ENCODE measurements at places on chromosomes 5 and 9.
A peak's percentile ranks its signal among the peaks of the same experiment; 100 is the strongest.

- peak; percentile 60 for DNase-seq
Measured at GRCh38 chr5:310516-310915, 11.0 kb upstream of the AHRR start.

DNA sequence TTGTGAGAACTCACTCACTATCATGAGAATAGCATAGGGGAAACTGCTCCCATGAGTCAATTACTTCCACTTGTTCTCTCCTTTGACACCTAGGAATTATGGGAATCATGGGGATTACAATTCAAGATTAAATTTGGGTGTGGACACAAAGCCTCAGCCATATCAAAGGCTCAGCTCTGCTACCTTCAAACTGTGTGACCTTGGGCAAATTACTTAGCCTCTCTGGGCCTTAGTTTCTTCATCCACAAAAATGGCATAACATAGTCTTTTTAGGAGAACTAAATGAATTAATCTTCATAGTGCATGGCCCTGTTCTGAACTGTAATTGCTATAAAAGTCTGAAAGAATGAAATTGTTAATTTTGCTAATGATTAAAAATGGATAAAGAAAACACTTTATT lies 18.3 kb upstream of the CARTPT start:
- DNase-seq, result no peak

DNA sequence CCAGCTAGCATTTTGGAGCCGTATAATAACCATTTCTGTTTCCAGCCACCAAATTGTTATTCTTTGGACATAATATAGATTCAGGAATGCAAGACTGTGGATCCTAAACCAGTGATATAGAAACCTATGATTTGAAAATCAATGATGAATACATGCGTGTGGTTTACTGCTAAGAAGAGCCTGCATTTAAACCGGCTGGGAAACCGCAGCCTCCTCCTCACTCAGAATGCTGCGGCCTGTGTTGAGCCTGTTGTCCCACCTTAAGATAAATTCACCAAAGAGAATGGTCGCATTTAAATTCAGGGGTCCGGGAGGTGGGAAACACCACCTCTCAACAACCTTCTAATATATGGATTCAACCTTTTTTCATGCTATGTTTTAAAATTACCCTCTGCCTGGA lies 148.0 kb downstream of the MEF2C start:
- DNase-seq, result no peak

GRCh38 chr9:22148876-22149637 lies 140.0 kb upstream of the CDKN2B start:
- no peak for DNase-seq

Data from right lobe of liver (tissue), 6 donors.